Omental fat pad (tissue), 4 donors: ENCODE measurements at places on chromosomes 1 and 21.

- no peak for DNase-seq
Observed at GRCh38 chr1:3539707-3540425, 71.4 kb downstream of the MEGF6 start.

- DNase-seq: no peak
Observed at GRCh38 chr1:67749844-67750690, 65.1 kb downstream of the GADD45A start.

DNA sequence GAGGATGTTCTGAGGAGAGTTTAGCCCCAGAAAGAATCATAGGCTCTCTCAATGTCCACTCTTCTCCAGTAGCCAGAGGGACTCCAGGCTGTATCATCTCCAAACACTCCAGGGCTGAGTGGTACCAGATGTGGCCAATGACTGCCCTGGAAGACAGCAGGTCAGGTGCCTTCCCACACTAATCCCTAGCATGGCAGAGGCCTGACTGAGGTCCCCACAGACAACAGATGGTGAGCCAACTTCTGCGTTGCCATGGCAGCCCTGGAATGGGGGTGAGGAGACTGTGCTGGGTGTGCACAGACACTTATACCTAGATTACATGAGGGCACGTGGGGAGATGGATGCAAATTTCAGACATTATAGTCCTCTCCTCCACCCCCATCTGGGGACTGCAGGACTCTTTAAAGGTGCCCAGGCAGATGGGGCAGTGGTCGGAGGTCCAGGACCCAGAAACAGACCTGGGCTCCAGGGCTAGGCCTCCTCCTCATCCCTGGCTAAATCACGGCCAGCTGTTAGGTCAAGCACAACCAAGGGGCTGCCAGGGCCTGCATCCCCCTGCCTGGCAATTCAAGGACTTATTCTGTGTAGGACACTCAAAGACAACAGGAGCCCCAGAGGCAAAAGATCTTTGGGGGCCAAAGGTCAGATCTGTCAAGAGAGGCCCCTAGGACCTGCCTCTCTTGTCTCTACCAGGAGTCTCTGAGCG lies 42.9 kb downstream of the CAMK2N1 start:
- no peak for DNase-seq

GRCh38 chr1:167057241-167057688 lies 32.9 kb downstream of the GPA33 start:
- DNase-seq: no peak

GRCh38 chr1:38061883-38062328 lies 15.3 kb upstream of the POU3F1 start:
- no peak for DNase-seq

GRCh38 chr1:45522324-45523104 lies 830 bp upstream of the PRDX1 start:
- DNase-seq: no peak

- no peak for DNase-seq
Observed at GRCh38 chr1:110928191-110928590, 35.5 kb downstream of the LRIF1 start.

- DNase-seq: no peak
Observed at GRCh38 chr1:207335695-207336363, 14.4 kb downstream of the CD55 start.

DNA sequence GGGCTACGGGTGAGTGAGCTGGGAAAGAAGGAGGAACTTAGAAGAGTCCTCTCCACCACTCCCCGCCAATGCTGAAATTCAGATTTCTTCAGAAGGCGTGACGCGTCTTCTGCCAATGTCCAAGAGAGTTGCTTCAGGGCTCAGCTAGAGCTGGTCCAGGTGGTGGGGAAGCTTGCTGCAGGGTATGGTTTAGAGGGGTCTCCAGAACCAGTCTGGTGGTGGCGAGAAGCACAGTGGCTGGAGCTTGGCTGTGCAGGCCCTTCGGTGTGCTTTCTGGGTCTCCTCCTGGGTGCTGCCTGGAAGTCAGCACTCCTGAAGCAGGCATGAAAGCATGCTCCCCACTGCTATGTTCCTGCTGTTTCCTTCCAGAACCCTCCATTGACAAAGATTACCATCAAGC lies 387.2 kb downstream of the PTPRU start:
- DNase-seq: no peak

DNA sequence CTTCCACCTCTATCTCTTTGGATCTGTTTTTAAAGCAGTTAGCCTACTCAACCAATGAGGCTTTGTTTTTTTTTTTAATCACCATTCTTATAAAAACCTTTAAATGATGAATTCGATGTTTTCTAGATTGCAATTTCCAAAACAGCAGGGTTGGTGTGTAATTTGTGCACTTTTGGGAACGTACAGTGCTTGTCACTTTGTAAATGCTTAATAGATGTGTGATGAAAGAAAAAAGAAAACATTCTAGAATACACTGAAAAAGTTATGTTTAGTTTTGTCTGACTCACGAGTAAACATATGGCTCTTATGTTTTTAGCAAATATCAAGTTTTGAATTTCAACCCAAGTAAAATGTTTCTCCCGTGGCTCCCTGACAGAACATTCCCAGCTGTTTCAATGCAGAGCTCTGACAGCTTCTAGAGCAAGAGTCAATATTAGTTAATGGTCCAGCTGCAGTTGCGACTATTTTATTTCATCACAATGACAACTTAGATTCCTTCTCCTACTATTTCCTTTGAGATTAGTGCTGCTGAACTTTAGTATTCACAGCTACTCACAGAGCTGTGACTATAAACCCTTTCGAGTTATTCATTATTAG lies 362.5 kb upstream of the ADAMTS5 start:
- no peak for DNase-seq

- DNase-seq: no peak
Observed at GRCh38 chr1:14788080-14788479, 189.6 kb downstream of the KAZN start.

DNA sequence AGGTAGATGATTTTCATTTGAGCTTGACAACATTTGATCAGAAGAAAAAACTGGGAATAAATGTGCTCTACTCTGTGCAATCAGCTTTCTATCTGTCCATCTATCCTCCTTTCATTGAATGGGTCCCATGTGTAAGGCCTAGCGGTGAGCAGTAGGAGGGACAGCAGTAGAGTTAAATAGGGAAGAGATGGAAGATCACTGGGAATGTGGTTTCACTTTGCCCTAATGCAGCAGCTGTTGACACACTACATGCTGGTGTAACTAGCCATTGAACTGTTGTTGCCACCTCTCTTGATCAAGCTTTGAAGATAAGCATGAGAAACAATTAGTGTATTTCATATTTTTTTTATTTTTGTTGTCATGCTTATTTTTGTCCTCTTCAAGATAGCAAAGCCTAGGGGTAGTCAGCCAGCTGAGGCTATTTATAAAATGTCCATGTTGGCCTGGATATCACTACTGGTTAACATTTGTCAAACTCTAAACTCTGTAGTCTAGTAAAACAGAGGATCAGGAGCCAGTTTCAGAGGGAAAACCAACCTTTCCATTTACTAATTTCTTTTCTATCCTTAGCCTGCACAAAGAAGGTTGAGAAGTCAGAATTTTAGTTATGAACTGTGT lies 41.9 kb downstream of the CACNA1E start:
- no peak for DNase-seq

- DNase-seq: no peak
Observed at GRCh38 chr21:24259241-24259640, 1348.0 kb downstream of the MRPL39 start.

DNA sequence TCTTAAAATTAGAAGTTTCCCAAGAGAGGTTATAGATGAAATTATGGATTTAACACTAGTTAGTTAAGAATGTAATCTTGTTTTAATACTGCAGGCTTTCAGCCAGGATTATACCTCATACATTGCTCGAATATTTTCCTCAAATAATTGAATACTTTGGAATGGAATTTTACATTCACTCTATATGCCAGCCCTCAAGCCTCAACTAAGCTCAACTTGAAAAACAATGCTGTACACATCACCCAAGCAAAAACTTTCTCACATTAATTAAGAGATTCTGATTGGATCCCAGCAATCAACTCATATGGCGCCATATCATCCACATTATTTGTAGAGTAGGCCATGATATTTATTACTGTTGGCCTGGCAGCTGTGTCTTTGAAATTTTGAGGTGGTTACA lies 710.7 kb upstream of the ADAMTS5 start:
- DNase-seq: no peak

GRCh38 chr1:217134857-217135568 lies 411.8 kb upstream of the ESRRG start:
- DNase-seq: no peak

DNA sequence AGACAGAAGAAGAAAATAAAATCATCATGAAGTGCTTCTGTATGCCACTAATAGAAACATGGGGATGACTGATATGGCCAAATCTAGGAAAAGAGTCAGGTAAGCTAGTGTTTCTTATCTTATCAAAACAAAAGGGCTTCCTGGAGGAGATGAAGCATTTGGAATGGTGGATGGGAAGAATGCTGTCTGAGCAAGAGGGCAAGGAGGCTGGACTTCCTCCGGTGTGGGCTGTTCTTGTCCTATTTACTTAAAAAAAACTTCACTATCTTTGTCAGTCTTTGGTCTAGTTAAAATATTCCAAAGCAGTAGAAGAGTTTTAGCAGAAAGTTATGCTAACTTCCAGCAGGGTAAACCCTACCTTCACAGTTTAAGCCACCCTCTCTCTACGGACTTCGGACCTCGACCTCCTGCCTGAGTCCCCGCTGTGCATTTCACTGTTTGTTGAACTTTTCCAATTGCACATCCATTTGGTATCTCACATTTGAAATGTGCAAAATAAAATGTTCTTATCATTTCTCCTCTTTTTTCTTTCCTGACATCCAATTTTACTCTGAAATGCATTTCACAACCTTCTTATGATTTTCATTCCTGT lies 64.8 kb upstream of the TSPAN2 start:
- no peak for DNase-seq

DNA sequence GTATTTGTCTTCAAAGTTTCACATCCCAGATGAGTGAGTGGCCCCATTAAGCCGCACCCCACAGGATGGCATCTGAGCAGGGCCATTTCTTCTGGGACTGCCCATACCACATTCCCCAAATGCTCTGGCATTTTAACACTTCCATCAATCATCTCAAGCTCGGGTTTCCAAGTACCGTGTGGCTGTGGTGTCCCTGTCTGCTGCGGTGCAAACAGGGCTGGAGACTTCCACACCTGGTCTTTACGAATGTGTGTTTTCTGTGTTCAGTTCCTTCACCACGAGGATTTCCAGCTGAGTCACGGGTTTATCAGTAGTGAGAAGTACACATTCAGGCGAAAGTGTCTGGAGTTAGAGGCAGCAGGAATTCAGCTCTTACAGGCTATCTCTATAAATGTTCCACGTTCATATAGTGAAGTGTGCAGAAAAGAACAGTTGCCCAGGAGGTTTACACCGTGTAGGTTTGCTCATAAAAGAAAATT lies 195.2 kb downstream of the RHOU start:
- no peak for DNase-seq

DNA sequence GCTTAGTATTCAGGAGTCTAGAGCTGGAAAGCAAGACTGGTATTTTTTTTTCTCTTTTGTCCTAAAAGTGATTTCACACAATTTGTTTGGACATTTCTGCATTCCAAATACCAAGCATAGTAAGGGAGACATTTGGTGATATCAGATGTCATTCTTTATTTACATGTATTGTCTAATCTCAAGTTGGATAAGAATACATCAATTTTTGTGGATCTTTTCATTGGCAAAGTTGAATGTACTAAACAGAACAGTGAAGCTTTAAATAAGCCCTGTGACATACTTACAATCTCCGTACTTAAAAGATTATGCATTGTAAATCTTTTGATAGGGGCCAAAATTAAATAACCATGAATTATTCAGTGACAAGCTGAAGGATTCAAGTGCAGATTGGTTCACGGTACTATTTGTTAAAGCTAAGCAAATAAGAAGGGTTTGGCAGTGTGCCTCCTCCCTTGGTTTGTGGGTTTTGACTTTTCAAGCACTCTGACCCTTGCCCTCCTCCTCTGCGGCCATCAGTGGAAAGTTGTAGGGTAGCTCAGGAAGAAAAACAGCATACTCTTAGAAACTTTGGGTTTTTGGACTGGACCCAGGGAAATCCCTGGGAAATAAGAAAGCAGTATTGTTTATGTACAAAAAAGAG lies 663.7 kb downstream of the ADGRL2 start:
- DNase-seq: no peak

DNA sequence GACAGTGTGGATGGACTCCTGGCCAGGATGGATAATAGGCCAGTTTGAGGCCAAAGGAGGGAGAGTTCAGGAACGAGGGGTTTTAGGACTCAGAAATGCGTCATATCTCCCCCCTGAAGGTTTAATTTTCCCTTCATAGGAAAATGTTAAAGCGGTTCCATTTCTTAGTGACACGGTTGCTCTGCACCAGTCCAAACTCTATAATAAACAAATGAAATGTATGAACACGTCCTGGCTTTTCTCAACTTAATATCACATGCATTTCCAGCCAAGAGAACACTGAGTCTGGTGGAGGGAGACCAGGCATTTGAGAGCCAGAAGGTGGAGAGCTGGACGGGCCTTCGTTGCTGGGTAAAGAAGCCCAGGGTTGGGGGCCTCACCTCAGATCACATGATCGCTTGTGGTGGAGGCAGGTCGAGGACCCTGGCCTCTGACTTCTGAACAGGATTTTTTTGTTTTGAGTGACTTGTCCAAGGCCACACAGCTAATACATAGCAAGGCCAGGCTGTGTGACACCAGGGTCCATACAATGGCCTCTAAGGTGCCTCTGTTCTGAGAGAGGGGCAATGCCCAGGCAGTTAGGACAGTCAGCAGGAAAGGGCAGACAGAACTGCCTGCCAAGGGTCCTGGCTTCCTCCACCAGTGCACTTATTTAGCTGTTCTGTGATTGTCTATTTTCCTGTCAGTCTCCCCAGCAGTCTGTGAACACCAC lies 11.4 kb downstream of the SLC1A7 start:
- no peak for DNase-seq

- no peak for DNase-seq
Observed at GRCh38 chr1:75559136-75559535, 51.8 kb downstream of the SLC44A5 start.

DNA sequence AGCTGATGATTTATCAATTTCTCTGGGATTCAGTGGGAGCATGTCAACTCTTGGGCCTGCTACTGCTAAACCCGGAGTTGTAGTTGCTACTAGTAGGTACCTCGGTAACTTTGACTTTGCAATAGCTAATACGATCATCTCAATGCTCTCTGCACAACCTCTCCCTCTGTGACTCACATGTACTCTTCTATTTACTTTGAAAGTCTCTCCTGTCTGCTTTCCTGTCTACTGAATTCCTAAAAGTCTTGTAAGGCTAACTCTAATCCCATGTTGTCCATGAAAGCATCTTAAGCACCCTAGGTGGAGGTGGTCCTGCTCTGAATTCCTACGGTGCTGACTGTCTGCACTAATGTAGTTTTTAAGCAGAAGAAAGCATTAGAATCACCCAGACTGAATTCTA lies 29.3 kb downstream of the SLC9C2 start:
- no peak for DNase-seq
